Stimulated activated CD8-positive, alpha-beta memory T cell treated with anti-CD3 and anti-CD28 coated beads, Interleukin-4, amount 100 ng/mL, for 48 hours (primary cell): ENCODE measurements at places on chromosomes 6 and 20.
A peak's percentile ranks its signal among the peaks of the same experiment; 100 is the strongest.

GRCh38 chr6:109239651-109240321 is 142.5 kb downstream of the CD164 start:
- no peak for DNase-seq

- DNase-seq: peak; percentile 81
Observed at GRCh38 chr6:27019651-27020552, 227.6 kb upstream of the PRSS16 start.

DNA sequence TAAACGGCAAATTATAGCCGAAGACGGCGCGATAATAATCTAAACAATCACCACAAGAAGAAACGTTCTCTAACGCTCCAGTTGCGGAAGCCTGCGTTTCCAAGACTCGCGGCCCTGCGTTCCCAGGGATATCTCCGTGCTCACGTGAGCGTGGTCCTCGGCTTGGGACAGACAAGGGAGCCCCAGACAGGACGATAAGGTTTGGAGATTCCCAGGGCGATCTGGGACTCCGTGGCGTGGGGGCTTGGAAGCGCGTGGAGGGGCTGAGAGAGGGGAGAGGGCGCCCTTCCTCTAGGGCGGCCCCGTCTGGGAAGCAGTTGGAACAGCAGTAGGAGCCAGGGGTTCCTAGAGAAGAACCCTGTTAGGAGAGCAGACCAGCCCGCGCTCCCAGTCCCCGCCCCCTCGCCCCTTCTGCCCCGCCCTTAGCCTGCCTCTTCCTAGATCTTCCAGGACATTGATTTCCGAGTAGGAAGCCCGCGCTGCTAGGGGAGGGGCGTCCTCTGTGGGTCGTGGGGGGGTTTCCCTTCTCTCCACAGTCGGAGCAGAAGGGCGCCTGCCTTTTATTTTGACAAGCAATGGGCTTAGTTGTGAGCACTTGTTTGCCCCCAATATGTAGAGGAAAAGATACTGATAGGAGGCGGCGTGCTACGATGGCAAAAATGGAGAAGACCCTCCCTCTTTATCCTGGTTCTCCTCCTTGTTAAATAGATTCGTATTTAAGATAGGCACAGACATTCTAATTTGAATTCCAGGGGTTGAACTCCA is 10.6 kb downstream of the NRN1 start:
- DNase-seq: no peak

DNA sequence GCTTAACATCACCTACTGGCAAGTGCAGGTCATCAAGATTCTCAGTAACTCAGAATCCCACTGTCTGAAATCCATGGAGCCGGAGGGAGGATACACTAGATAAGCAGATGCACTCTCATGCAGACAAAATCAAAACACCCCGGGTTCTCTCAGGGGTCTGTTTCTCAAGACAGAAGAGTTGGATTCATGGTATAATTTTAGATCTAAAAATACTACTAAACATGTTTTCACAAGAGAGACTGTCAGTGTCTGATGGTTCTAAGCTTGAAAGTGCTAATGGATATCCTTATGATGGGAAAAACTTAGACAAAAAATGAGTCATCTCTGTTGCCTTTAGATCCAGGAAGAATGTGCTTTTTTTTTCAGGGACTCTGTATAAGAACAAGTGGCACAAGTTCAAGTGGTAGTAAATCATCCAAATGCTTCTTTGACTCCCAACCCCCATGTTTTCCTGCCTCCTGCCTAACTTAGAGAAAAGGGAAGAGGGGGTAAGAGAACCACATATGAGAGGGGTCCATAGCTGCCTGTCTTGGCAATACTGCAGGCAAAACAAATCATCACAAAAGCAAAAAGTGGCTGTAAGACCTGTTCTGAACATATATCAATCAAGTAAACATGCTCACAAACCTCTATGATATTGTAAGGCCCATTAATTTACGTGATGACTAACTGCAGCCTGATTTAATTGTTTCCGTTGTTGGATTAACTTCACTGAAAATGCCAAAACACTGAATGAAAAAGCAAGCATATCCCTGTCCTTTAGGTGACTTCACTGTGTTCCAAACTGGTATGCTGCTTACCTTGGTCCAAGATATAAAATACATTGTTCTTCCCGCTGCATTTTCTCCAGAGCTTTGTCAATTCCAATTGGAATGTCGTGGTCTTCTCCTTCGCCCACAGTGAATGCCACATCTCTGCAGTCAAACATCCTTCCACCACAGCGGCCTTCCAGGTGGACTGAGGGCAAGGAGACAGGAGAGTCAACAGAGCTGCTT is 84.0 kb upstream of the TULP1 start:
- no peak for DNase-seq

DNA sequence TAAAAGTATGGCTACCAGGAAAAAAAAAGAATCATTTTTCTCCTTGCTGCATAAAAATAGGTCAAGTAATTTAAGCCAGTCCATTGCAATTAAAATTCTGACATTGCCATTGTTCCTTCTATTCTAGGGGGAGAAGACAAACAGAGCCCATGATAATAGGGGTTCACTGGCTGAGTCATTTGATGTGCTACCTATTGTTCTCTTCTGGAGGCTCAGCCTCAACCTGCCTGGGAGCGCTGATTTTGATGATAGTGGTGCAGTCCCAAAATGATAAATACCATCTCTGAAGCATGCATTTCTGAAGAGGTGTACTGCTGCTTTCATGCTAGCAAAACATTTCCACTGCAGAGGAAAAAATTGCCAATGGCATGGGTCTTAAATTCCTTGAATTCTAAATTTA is 5.8 kb downstream of the CITED2 start:
- DNase-seq: no peak

- DNase-seq: no peak
Observed at GRCh38 chr6:145276756-145277155, 458.6 kb downstream of the EPM2A start.

DNA sequence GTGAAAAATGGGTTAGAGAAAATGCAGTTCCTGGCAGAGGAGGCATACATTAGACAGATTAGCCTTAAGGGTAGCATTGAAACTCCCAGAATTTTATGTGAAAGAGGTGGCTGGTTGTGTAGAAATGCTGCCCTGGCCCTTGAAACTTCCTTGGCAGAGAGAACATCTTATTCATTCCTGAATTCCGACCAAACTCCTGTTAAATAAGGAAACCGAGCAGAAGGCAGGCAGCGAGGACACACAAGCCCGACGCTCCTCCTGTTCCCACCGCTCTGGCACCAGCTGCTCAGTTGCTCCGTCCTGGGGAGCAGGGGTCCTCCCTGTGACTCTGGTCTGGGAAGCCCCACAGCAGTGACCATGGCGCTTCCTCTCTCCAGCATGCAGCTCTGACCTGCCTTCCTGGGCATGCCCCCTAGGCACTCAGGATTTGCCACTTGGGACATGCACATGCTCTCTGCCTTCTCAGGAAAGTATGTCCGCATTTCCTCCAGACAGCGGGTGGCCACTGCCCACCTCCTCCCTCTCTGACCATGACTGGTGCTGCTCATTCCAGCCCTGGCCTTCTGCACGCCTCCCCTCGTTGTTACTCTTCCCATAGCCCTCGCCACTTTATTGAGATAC is 35.2 kb upstream of the CLDN20 start:
- DNase-seq: no peak

DNA sequence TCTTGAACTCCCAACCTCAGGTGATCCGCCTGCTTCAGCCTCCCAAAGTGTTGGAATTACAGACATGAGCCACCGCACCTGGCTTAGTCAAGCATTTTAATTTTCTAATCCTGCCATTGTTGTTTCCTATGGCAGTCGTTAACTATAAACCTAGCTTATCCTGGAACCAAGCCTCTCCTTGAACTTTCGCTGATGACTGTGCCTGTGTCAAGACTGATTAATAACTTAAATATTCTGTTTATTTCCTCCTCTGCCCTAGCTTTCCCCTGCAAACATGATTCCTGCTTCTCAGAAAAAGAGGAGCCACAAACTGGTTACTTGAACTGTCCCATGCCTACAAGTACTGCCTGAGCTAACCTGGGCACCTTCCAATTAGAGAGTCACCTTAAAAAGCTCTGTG is 1.5 kb downstream of the VNN1 start:
- no peak for DNase-seq

DNA sequence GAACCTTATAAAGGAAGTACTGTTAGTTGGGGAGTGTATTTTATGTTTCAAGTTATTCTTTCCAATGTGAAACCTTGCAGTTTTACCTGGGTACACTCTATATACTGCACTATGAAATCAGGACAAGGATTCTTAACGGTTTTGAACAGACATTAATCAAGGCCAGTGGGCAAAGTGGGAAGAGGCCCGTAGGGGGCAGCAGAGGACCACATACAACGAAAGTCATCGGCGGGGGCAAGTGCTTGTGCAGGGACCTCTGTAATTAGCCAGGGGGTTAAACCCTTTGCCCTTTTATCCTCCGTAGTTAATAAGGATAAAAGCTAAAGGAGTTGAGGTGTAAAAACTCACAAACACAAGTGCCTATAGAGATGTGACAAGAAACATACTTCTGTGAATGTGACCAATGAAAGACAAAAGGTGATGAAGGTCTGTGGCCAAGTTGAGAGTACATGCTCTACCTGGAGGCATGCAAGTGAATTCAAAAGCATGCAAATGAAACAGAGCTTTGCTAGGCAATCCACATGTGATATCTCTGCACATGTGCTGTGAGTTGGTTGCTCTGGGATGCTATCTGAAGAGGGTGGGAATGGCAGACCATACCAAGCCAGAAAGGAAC is 392.7 kb upstream of the MAN1A1 start:
- DNase-seq: peak; percentile 80

DNA sequence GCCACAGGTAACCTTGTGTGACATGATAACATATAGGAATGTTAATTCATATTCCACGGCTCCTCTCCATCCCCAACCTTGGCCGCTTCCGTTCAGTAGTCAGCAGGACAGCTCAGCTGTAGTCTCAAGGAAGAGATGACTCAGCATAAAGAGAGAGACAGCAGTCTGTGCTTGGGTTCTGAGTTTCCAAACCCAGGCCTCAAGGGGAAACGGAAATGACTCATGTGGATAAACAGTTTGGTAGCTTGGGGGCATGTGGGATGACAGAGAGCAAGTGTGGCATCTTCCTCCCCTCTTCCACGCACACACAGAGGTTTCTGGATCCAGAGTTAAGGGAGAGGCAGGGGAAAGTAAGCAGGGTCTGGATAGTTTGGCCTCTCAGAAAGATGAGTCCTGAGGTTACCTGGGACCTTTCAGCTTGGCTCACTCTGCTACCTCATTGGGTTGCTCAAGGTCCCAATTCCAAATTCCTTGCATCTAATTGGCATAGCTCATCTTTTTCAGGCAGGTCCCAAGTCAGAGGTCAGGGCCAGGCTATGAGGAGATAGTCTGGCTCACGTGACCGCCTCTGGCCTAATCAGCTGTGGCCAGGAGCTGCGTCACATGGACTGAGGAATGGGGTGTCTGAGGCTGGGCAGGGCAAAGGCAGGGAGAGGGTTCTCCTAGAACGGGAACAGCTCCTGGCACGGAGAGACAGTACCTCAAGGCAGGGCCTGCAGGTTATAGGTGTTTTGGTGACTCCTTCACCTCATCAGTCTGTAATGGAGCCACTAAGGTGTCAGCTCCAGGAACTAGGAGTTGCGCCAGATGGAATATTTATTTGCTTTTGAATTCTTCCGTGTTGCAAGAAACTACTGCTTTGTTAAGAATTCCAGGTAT is 36.5 kb upstream of the MLN start:
- DNase-seq: peak; percentile 58

DNA sequence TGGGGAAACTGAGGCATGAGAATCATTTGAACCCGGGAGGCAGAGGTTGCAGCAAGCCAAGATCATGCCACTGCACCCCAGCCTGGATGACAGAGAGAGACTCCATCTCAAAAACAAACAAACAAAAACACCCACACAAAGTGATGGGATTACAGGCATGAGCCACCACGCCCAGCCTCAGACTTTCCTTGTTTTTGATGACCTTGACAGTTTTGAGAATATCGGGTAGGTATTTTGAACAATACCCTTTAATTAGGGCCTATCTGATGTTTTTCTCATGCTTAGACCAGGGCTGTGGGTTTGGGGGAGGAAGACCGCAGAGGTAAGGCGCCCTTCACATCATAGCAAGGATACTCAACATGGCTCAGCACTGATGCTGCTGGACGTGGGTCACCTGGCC is 63.4 kb downstream of the ADNP start:
- DNase-seq: no peak

DNA sequence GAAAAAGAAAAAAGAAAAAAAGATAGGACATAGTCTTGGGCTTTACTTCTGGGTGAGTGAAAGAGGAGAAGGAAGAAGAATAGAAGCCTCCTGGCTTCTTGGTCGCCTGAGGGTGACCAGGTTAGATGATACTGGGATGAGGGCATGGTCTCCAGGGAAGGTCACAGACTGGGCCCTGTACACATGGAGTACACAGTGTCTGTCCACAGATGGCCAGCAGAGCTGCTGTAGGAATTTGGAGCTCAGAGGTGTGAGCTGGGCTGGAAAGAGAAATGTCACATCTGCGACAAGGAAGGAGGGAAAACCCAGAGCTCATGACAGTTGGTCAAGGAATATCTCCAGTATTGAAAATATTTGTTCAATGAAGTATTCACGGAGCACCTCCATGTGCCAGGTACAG is 56.1 kb downstream of the DLGAP4 start:
- no peak for DNase-seq

GRCh38 chr20:19683188-19683587 is 74.9 kb upstream of the RIN2 start:
- no peak for DNase-seq

- DNase-seq: no peak
Observed at GRCh38 chr6:75503291-75503690, 9.7 kb upstream of the FILIP1 start.

DNA sequence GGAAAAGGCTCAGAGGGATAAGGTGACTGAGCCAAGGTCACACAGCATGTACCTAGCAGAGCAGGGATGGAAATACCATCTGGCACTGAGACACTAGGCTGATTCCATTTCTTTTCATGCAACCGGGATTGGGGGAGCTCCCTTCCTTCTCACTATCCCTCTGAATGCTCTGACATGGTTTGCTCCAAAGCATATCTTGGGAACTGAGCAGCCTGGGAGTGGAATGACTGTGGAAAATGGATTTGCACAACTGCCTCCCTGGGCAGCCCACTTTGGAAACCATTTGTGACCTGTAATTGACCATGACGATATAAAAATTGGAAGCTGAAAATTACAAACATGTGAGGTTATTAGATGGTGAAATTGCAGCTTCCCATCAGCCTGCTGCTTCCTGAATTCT is 309.0 kb upstream of the CHD6 start:
- no peak for DNase-seq

DNA sequence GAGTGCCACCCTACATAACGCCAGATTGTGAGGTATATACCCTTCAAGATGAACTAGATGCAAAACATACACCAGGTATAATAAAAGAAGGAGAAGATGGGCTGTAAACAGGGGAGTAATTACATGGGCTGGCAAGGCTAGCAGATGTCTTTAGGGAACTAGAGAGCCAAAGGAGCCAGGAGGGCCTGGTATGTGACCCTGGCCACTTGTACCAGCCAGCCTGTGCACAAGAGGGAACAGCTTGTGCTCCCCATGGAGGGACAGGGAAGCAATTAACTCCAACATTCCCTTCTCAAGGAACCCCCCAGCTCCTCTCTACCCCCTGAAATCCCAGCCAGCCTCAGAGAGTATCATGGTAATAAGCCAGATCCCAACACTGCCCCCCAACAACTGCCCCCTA is 139.9 kb downstream of the HIVEP2 start:
- DNase-seq: no peak

- DNase-seq: no peak
Observed at GRCh38 chr20:22204801-22205200, 379.6 kb downstream of the FOXA2 start.

GRCh38 chr6:37619641-37620040 is 78.0 kb downstream of the MDGA1 start:
- no peak for DNase-seq
